Liver (tissue), 10 donors: ENCODE measurements at places on chromosomes 1 and 21. TPM values are rescaled to one million over a fixed set of nuclear protein-coding genes. Genes with fewer than 3 reads are reported as not detected.

GRCh38 chr1:46605232-46605631 is 1.2 kb upstream of the MKNK1 start:
- no peak for DNase-seq

DNM3 gene
- 1.3 TPM for total RNA-seq

DNA sequence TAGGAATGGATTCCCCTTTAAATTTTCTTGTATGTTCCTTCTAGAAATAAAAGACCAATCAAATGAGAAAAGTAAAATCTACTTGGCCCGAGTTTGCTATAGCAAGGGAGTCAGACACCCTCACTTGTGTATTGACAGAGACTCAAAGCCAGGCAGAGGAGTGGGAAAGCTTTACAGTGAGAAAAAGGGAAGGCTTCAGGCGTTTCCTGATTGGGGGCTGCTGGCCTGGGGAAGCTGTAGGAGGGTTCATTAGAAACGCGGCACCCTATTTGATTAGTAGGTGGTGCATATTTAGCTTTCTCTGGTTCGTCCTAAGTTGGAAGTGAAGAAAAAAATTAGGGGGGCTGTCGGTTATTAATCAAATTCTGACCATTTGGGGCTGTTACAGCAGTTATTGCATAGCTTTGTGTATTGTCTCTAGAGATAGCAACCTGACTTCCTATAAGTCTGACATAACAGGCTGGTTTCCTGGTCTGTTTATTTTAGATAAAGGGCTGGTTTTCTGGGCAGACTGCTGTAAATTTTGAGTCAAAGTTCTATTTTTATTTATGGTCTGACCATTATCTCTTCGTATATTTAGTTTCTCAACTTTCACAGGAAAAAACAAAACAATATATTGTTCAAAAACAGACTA is 10.0 kb downstream of the SLC25A24 start:
- no peak for DNase-seq

DNA sequence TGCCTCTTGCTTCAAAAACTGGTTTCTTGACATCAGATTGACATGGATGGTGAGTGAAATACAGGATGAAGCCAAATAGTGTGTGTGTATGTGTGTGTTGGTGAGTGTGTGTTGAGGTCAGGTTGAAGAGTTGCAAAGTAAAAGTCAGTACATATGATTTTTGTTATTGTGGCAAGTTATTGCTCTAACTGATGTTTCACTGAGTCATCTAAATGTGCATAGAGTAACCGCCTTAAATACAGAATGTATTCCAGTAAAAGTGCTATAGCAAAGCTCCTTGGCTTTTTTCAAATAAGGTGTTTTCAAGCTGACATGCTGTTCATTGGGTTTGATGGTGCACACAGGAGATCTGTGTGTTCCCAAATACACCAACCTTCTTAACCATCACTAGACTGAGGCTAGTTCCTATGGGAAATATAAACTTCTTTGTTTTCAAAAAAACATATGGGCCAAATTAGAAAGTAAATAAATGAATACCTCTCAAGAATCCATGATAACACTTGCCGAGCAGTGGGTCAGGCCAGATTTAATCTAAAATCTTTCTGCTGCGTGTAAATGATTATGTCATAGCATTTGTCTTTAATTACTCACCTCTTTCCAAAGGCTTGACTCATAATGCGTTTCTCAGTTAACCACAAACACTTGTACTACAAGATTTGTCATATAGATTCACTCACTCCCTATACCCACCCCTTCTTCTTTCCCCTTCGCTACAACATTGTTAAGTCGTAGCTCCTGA is 151.1 kb downstream of the LYPLAL1 start:
- no peak for DNase-seq

TARS2 gene
- total RNA-seq, result 16.5 TPM

- DNase-seq, result no peak
Observed at GRCh38 chr21:39529026-39529425, 77.3 kb downstream of the SH3BGR start.
